ENCODE measurements at places on chromosomes 3 and 15.
A peak's percentile ranks its signal among the peaks of the same experiment; 100 is the strongest.

DNA sequence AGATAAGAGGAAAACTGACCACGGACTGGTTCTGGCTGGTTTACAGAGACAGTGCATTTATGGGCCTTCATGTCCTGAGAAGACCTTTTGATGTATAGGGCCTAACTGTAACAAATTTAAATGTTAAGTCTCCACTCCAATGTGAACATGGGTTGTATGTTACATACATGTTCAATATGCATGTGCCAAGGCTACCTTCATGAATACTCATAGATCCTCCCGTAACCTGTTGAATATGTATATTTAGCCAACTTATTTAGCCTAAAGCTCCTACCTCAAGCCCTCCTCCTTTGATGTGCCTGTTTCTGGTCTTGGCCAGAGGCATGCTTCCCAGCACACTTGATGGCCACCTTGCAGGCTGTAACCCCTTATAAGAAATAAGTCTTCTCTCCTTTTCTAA, at the start of gene OR5H2:
Gene OR5H2 (plus strand): TSS at position 301 of the 400 bp plus-strand sequence. CDS start 398 bp downstream, outside the sequence.
- no peak for DNase-seq

DNA sequence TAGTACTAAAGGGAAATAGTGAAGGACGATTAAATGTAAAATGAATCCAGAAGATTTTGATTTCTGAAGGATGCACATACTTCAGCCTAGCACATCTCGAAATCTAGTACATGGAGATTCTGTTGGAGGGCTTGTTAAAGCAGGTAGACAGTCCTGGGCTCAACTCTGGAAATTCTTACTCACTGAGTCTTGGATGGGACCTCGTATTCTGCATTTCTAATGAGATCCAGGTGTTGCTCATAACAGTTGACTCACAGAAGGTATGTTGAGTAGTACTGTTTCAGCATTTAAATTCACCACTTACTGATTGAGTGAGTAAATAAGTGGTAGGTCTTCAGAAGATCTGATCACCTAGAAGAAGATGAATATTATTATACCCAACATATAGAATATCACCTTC, 623.4 kb upstream of the SGO1 start:
- DNase-seq = no peak

DNA sequence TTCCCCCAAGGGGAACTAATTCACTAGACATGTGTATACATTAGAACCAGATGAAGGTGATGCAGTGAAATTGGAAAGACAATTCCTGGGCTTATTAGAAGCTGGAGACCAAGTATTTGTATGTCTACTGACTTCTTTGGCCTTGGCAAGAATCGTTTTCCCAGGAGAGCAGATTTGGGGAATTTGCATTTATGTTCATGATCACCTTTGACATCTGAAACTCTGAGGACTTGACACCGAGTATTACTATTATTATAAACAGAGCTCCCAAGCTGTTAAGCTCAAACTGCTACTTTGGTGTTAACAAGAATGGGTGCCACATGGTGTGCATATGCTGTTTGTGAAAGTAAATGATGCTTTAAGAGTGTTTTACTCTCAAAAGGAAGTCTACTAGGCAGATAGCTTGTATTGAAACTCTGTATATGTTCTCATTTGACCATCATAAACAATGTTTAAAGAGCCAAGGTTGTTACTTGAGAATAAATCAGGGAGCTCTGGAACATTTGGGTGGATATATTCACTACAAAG, 519.8 kb upstream of the GOLIM4 start:
- DNase-seq = no peak

GRCh38 chr3:106129939-106130338, 261.1 kb upstream of the CBLB start:
- no peak for DNase-seq

DNA sequence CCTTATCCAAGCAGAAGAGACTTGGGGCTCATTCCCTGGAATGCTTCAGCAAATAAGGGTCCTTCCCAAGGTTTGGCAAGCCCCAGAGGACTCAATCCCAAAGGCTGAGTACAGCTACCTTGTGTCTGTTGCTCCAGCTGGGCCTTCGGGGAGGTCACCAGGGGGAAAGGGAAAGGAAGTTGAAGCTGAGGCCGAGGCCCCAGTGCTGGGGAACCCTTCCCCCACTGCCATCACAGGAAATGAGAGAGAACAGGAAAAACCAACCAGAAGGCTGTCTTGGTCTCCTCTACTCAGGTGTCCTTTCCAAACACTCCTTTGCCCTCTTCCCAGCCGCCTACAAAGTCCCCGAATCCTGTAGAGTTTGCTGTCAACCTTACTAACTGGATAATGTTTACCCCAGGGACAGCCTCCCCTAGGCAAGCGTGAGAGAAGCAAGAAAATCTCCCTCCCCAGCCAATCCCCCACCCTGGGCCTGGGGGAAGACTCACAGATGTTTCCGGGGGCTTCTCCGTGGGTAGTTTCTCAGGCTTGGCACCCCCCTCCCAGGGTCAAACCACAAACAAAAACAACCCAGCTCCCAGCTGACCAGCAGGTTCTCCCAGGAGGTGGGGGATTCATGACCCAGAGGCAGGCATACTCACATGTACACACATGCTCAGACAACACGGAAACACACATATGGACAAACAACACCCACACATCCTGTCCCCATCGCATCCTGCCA, 5.5 kb downstream of the CSRNP1 start:
- DNase-seq = peak; percentile 42

DNA sequence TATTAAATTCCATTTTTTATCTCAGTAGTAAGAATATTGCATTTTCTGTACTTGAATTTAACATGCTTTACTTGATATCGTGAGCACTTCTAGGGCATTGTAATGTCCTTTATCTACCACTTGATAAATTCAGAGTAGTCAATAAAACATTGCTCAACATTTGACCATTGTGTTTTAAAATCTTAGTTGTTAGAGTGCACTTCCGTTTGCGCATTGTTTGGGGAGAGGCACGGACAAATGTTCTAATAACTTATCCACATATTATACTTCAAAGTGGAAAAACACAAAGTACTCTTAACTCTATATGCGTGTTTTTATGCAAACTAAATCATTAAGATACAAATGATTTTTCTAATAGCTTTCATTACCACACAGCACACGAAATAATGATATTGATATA, 419 bp downstream of the FAM227B start:
- DNase-seq = peak; percentile 41

GRCh38 chr3:9808345-9809037, 1.6 kb upstream of the TTLL3 start:
- peak; percentile 17 for DNase-seq

DNA sequence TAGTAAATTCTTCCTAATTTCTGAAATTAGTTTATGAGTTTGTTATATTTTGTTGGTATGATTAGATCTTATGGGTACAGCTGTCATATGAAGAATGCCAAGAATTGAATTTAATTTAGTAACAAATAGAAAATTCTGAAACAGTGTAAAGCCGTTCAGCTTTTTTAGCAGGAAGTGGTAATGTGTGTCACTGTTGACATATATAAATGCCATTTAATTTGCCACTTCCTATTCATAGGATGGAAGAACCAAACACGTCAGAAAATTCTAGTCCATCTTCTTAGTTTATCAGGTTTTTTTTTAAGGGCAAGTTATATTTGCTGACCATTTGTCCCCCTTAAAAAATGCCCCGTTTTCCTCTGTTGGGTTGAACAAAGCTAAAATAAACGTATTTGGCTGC, 43.0 kb downstream of the RAB8B start:
- DNase-seq = no peak

GRCh38 chr3:128923576-128923975, 44.2 kb downstream of the ACAD9 start:
- DNase-seq = no peak

DNA sequence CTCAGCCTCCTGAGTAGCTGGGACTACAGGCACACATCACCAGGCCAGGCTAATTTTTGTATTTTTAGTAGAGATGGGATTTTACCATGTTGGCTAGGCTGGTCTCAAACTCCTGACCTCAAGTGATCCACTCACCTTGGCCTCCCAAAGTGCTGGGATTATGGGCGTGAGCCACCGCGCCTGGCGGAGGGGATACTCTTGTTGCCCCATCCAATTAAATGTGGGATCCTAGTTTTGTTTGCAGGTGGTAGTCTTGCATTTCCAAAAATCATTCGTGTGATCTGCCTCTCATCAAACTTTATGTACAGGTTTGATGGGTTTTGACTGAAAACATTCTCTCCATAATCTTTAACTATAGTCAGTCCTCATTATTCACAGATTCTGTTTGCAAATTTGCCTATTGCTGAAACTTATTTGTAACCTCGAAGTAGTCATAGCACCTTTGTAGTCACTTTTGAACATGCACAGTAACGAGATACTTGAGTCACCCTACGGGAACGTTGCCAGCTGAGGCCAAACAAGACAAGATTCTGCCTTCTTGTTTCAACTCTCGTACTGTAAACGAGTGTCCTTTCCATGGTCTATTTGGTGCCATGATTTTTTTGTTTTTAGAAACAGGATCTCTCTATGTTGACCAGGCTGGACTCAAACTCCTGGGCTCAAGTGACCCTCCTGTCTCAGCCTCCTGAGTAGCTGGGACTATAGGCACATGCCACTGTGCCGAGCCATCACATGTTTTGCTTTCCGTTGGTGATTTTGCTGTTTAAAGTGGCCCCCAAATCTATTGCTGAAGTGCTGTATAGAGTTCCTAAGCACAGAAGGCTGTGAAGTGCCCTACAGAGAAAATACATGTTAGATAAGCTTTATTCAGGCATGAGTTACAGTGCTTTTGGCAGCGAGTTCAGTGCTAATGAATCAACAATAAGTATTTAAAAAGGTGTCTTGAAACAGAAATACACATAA, 8.1 kb upstream of the MAPK6 start:
- peak; percentile 93 for DNase-seq

DNA sequence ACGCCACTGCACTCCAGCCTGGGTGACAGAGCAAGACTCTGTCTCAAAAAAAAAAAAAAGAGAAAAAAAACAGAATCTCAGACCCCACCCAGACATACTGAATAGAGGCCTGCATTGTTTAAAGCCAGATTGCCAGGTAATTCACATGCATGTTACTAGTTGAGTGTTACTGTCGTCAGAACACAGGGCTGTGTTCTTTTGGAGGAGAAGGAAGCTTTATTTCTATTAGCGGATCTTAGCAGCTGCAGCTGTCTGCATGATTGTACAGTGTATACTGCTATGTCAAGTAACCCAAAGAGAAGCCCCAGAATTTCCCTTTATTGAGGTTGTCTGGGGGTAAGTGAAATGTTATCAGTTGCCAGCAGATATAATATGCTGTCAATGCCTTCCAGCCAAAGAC, 496.6 kb upstream of the NAALADL2 start:
- peak; percentile 18 for DNase-seq

GRCh38 chr15:67143646-67144045, 78.2 kb downstream of the SMAD3 start:
- no peak for DNase-seq

DNA sequence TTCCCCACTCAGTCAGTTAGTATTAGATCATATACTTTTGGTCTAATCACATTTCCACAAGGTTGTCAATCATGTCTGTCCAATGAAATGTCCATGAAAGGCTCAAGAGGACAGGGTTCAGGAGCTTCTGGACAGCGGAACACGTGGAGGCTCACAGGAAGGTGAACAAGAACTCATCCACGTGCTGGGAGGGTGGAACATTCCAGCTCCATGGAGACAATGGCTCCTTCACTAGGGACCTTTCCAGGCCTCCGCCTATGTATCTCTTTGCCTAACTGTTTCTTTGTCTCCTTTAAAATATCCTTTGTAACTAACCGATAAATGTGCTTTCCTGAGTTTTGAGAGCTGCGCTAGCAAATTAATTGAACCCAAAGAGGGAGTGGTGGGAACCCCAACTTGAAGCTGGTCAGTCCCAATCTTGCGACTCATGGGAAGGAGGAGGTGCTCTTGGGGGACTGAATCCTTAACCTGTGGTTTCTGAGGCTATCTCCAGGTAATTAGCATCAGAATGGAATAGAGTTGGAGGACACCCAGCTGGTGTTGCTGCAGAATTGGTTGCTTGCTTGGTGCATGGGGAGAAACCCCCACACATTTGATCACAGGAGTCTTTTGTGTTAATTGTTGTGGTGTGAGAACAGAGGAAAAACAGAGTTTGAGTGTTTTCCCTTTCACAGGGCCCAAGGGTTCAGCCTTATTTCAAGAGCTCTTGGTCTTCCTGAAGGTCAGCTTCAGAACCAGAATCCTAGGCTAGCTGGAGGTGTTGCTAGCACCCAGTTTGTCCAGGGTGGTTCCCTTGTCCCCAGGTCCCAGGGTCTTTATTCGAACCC, 3.0 kb upstream of the TKT start:
- DNase-seq = no peak

GRCh38 chr3:42736531-42736930, 33.9 kb upstream of the HHATL start:
- no peak for DNase-seq

- DNase-seq = no peak
These were observed 39.2 kb downstream of the GPR176 start for GRCh38 chr15:39880718-39881387.

- no peak for DNase-seq
These were observed 70.8 kb upstream of the PRR20G start for GRCh38 chr3:127358641-127359040.

DNA sequence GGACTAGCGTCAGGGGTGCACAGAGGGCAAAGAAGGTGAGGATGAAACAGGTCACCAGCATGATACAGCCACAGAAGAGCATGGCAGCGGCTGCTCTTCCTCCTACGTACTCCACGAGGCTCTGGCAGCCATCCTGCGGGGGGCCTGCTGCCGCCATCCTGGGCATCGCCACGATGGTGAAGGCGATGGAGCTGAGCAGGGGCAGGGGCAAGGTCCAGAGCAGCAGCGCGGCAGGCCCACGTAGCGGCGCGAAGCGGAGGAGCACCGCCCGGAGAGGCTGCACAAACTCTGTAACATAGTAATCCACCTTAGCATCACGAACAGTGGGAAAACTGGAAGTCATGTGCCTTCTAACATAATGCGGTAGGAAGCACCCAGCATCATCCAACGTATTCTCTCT, 491.6 kb downstream of the PYDC2 start:
- no peak for DNase-seq

Measured in fibroblast of lung (primary cell).